GM12864 (cell line): ENCODE measurements at places on chromosomes 1 and 21.

DNA sequence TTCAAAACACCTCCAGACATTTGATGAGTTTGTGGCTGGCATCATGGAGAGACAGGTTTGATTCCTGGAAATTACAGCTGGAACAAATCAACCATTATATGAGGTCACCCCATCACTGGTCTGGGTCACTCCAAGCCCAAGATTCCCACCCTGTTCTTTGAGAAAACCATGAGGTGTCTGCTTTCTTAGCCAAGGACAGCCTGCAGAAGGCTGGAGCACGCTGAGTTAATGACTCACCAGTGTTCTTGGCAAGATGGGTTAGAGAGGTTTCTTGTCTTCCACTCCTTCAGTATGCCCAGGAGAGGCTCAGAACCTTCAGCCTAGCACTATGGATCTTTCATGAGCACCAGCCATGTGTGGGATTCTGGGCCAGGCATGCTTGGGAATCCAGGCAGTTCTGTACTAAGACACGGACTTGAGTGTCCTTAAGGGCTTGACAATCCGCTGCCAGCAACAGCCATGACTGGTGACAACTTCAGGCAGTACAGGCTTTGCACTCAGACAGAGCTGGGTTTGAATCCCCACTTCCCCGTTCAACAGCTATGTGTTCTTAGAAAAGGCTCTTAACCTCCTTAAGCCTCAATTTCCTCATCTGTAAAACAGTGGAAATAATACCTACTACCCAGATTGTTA is 43.9 kb downstream of the GRHL3 start:
- DNase-seq, result no peak

DNA sequence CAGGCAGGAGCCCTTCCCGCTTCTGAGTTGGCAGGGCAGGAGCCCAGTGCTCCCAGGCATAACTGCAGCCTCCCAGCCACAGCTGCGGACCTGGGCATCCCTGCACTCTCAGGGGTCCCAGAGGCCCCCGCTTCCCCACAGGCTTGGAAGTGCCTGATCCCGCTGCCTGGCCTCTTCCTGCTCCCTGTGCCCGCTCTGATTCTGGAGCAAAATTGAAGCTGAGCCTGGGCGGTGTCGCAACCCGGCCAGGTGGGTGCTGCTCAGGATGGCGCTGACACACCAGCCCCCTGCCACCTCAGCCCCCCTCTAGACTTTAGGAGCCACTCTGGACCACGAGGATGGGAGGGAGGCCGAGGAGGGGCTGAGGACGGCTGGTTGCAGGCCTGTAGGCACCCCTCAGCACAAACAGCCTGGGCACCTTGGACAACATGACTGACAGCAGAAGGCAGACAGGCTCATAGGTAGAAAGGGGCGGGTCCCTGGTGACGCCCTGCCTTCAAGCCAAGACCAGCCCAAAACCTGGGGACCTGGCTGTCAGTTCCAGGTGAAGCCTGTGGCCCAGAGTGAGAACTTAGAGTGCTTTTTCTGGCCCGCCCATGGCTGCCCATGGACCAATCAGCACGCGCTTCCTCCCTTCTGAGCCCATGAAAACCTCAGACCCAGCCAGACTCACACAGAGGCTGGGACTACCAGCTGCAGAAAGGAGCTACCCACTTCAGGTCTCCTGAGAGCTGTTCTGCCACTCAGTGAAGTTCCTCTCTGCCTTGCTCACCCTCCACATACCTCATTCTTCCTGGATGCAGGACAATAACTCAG is 7.2 kb downstream of the HLCS start:
- DNase-seq, result no peak

DNA sequence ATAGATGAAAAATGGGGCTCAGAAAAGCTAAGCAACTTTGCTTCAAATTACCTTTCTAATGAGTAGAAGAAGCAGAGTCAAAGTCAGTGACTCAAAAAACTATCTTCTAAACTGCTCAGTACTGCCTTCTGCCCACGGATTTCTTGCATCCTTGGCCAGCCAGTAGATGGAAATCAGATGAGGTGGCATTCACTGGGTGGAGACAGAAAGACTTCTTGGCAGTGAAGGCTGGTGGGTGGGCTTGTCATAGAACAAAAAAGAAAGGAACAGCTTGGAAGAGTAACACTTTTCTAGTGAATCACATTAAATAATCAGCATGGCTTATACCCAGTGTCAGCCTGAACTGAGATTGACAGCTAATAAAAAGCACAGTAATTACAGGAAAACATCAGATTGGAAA is 170.7 kb downstream of the ST6GALNAC5 start:
- no peak for DNase-seq

- DNase-seq, result no peak
Observed at GRCh38 chr1:234206651-234207284, 166.5 kb upstream of the COA6 start.

DNA sequence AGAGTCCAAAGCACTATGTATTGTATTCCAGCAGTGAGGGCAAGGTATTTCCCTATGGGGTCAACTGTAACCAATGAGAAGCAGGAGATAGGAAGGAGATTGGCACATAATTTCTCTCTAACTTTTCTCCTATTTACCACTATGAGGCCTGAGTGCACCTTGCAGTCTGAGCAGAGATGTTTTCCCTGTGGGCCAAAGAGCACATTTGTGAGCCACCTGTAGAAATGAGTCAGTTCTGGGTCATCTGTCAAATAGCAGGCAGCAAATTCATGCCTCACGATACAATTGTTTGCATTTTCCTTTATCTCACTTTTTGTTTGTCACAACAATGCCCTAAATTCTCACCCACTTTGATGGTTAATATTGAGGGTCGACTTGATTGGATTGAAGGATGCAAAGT is 547.2 kb upstream of the NCAM2 start:
- DNase-seq, result no peak
